ENCODE measurements at places on chromosomes 1 and 21. TPM values are rescaled to one million over a fixed set of nuclear protein-coding genes. Genes with fewer than 3 reads are reported as not detected.

- no peaks in the 10 kb centered on the region for H3K36me3 ChIP-seq
- H3K27ac ChIP-seq, result no peak overlapping the region
- peaks cover 38% of the 10 kb centered on the region for H3K27me3 ChIP-seq
- DNase-seq, result no peak
- H3K4me3 ChIP-seq, result no peak overlapping the region
- no peaks in the 10 kb centered on the region for H3K4me1 ChIP-seq
Measured at GRCh38 chr1:218166268-218166945, 118.7 kb upstream of the RRP15 start.

Gene SPRR4
- not detected for total RNA-seq

Gene HSPB7
- 1.4 TPM for total RNA-seq

DNA sequence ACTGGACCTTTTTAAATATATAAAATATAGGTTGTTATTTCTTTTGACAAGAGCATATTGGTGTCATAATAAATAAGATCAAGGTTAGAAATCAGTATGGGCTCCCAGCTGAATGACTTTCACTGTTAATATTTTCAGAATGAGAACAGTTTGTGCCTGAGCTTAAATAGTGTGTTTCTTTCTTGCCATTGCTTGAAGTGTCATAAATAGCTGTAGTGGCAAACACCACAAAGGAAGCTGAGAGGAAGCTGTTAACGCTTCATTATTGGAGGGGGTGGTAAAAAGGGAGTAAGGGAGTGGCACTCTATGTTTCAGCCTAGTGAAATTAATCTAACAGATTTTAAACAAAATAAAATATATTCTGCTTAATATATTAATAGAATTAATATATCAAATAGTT is 1089.8 kb upstream of the NCAM2 start:
- no peaks in the 10 kb centered on the region for H3K27me3 ChIP-seq
- H3K4me3 ChIP-seq, result no peak overlapping the region
- DNase-seq, result no peak
- no peaks in the 10 kb centered on the region for H3K36me3 ChIP-seq
- no peaks in the 10 kb centered on the region for H3K4me1 ChIP-seq
- H3K27ac ChIP-seq, result no peak overlapping the region

DNA sequence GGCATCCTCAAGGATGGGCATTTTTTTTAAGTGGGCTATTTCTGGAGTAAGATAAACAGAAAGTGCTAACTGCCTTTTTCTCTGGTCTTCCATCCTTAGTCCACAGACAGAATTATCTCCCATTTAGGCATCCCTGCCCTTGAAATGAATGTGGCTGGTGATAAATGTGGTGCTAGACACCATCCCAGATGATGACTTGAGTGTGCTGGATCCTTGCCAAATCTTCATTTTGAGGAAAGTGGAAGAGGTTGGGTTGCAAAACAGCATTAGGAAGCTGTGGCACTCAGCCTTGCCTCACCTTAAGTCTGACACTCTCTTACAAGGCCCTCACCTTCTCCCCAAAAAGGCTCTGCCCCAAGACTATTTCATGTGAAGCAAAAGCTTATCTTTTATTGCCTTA is 19.2 kb downstream of the MAB21L3 start:
- no peak for DNase-seq
- no peaks in the 10 kb centered on the region for H3K4me1 ChIP-seq
- no peak overlapping the region for H3K4me3 ChIP-seq
- no peak overlapping the region for H3K27ac ChIP-seq
- no peaks in the 10 kb centered on the region for H3K36me3 ChIP-seq

Gene UHMK1
- total RNA-seq, result 41.6 TPM

DNA sequence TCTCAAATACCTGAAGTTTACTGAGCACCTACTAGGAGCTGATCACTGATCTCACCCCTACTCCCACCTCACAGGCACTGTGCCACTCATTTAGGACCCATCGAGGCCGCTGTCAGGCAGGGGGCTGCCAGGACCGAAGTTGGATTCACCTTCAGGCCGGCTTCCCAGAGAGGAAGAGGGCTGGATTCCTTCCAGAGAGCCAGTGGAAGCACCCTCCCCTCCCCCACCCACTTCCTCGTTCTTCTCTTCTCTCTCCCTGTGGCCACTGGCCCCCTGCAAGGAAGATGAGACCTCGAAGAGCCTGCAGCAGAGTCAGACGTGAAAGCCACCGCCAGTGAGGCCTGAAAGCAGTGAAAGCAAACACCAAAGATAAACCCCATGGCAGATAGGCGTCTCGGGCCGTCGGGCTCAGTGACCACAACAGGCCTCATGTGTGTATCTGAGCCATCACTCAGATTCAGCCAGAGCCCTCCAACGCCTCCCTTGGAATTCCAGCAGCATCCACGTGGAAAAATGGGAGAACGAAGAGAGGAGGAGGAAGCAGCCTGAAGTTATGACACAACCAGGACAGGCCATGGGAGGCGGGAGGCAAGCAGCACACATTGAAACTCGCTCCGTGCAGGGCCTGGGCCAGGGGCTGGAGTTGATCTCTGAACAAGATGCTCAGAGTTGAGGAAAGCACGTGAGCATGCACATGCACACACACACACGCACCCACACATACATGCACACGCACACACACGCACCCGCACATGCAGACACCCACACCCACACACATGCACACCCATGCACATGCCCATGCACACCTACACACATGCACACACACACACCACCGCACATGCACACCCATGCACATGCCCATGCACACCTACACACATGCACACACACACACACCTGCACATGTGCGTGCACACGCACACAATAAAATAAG is 6.2 kb upstream of the AGTRAP start:
- peak overlapping the region; percentile 13 for H3K27ac ChIP-seq
- no peaks in the 10 kb centered on the region for H3K27me3 ChIP-seq
- no peak overlapping the region for H3K4me3 ChIP-seq
- no peaks in the 10 kb centered on the region for H3K36me3 ChIP-seq
- DNase-seq, result no peak

GRCh38 chr1:198633675-198634121 is 5.1 kb upstream of the PTPRC start:
- no peaks in the 10 kb centered on the region for H3K36me3 ChIP-seq
- no peak for DNase-seq
- no peaks in the 10 kb centered on the region for H3K27me3 ChIP-seq
- no peak overlapping the region for H3K4me3 ChIP-seq
- H3K4me1 ChIP-seq, result no peaks in the 10 kb centered on the region

Gene CD5L
- 12.8 TPM for total RNA-seq

- no peak overlapping the region for H3K27ac ChIP-seq
- no peak overlapping the region for H3K4me3 ChIP-seq
- H3K27me3 ChIP-seq, result no peaks in the 10 kb centered on the region
- no peak for DNase-seq
- H3K4me1 ChIP-seq, result no peaks in the 10 kb centered on the region
Measured at GRCh38 chr1:84582802-84583587, 8.8 kb upstream of the CTBS start.

Gene OR2T34
- total RNA-seq, result not detected

DNA sequence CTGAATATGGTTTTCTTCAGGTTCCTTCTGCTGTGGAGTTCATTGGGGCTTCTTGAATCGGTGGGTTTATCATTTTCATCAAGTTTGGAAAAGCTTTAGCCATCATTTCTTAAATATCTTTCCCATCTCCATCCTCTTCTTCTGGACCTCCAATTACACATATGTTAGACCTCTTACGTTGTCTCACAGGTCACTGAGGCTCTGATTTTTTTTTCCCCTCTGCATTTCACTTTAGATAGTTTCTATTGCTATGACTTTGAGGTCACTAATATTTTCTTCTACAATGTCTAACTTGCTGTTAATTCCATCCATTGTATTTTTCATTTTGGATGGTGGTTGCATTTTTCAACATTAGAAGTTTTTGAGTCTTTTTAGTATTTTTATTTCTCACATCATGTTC is 47.3 kb upstream of the CASZ1 start:
- no peaks in the 10 kb centered on the region for H3K27me3 ChIP-seq
- H3K36me3 ChIP-seq, result no peaks in the 10 kb centered on the region
- DNase-seq, result no peak

GRCh38 chr21:42570362-42570761 is 56.7 kb downstream of the SLC37A1 start:
- DNase-seq, result peak; percentile 16
- H3K27me3 ChIP-seq, result no peaks in the 10 kb centered on the region
- no peak overlapping the region for H3K4me3 ChIP-seq
- no peaks in the 10 kb centered on the region for H3K4me1 ChIP-seq

DNA sequence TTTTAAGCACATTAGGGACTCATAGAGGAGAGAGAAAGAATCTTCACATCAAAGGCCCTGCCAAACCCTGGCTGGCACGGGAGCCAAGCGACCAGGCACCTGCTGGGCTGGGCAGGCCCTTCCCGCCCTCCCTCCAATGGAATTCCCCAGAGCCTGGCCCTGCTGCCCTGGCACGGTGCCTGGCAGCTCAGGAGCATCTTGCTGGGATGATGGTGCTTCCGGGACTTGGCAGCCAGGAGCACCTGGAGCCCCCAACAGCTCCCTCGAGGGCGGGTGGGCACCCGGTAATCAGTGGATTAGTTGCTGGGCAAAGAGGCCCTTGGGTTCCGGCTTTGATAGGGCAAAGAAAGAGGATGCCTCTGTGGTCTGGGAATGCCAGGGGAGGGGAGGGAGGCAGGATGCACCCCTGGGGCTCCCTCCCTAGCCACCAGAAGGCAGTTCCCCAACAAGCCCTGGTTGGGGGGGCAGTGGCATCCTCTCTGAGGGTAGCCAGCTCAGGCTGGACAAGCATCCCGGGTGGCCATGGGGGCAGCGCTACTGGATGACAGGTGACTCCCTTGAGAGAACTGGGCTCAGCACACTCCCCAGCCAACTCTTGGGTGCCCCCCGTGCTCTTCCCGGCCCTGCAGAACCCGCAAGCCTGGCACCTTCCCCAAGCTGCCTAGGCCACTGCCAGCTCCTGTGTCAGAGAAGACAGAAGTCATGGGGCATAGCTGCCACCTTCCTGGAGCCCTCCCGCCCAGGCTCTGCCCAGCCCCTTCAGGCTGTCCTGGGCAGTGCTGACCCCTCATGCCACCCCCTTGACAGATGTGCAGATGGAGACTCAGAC is 26.4 kb downstream of the KRTAP10-1 start:
- H3K27ac ChIP-seq, result no peak overlapping the region
- H3K4me3 ChIP-seq, result no peak overlapping the region
- no peaks in the 10 kb centered on the region for H3K36me3 ChIP-seq
- no peaks in the 10 kb centered on the region for H3K27me3 ChIP-seq

Gene SERTAD4
- not detected for total RNA-seq

GRCh38 chr1:6066680-6067079 is 21.0 kb downstream of the KCNAB2 start:
- H3K4me1 ChIP-seq, result no peaks in the 10 kb centered on the region
- no peak overlapping the region for H3K27ac ChIP-seq
- no peak overlapping the region for H3K4me3 ChIP-seq
- no peaks in the 10 kb centered on the region for H3K27me3 ChIP-seq

GRCh38 chr1:72623299-72623708 is 341.0 kb upstream of the NEGR1 start:
- no peaks in the 10 kb centered on the region for H3K27me3 ChIP-seq
- H3K4me3 ChIP-seq, result no peak overlapping the region
- H3K36me3 ChIP-seq, result no peaks in the 10 kb centered on the region
- DNase-seq, result no peak

GRCh38 chr1:227392984-227393764 is 74.9 kb upstream of the CDC42BPA start:
- no peaks in the 10 kb centered on the region for H3K4me1 ChIP-seq
- H3K36me3 ChIP-seq, result no peaks in the 10 kb centered on the region
- H3K27ac ChIP-seq, result no peak overlapping the region
- H3K27me3 ChIP-seq, result no peaks in the 10 kb centered on the region
- DNase-seq, result no peak
- no peak overlapping the region for H3K4me3 ChIP-seq

DNA sequence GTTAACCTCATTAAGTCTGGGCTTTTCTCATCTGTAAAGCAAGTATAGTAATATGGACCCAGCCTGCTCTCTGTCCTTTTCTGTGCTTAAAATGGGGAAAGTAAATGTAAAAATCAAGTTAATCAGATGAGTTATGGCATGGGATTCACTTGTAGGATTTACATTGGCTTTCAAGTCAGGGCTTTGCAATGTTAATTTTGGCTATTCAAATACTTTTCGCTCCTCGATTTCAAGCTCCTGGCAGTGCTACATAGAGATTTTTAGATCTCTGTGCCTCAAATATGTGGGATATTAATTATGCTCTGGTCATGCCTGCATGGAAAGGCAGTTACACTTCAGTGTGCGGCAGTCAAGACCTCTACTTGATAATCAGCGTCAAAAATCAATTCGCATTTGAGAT is 709.8 kb downstream of the LTN1 start:
- H3K27ac ChIP-seq, result no peak overlapping the region
- no peaks in the 10 kb centered on the region for H3K27me3 ChIP-seq
- peaks cover 5% of the 10 kb centered on the region for H3K4me1 ChIP-seq

Gene DPH5
- total RNA-seq, result 19.7 TPM

Gene CR2
- not detected for total RNA-seq

Gene LENEP
- not detected for total RNA-seq

DNA sequence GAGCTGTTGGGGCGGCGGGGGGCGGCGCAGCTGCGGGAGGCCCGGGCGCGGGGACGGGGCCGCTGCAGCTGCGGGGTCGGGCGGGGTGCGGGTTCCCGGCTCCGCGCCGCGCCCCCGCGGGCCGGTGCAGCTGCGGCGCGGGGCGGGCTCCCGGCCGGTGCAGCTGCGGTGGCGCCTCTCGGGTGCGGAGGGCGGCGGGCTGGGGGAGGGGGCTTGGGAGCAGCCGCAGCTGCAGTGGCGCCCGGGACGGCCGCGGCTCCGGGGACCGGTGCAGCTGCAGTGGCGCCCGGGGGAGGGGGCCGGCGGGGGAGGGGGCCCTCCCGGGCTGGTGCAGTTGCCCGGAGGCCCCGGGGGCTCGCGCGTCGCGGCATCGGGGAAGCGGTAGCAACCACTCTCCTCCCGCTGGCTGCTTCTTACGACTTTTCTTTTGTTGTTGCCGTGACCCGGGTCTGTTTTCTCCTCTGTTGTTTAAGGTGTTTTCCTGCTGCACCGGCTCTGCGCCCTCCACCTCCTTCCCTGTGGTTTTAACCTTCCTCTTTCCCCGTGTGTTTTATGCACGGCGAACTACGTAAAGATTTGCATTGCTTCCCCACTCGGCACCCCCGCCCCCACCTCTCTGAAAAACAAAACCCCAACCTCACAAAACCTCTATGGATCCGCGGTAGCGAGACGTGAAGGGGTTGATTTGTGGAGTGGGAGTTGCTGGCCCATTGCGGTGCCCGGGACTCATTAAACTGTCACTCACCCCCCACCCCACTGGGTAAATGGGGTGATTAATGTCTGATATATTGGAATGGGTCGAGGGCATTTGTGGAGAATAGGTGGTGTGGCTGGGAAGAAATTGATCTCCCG is 1.7 kb upstream of the ZBTB18 start:
- H3K36me3 ChIP-seq, result no peaks in the 10 kb centered on the region
- DNase-seq, result peak; percentile 66
- H3K4me3 ChIP-seq, result peak overlapping the region; percentile 65
- H3K27ac ChIP-seq, result peak overlapping the region; percentile 82
- no peaks in the 10 kb centered on the region for H3K4me1 ChIP-seq

GRCh38 chr1:174028495-174028894 is 6.3 kb upstream of the RC3H1 start:
- H3K27me3 ChIP-seq, result no peaks in the 10 kb centered on the region
- H3K27ac ChIP-seq, result no peak overlapping the region
